Gastrocnemius medialis (tissue), 4 donors: ENCODE measurements at places on chromosomes 2 and 18. TPM values are rescaled to one million over a fixed set of nuclear protein-coding genes. Genes with fewer than 3 reads are reported as not detected.

UBXN2A gene
- total RNA-seq: 15.2 TPM

AMER3 gene
- total RNA-seq: not detected

RAX gene
- total RNA-seq: not detected

GRCh38 chr2:82478641-82479040 is 1980.4 kb downstream of the SUCLG1 start:
- no peak overlapping the region for H3K27ac ChIP-seq
- no peaks in the 10 kb centered on the region for H3K36me3 ChIP-seq
- H3K27me3 ChIP-seq: no peaks in the 10 kb centered on the region
- no peak for DNase-seq
